Fibroblast of lung (primary cell): ENCODE measurements at places on chromosomes 4 and X.

DNA sequence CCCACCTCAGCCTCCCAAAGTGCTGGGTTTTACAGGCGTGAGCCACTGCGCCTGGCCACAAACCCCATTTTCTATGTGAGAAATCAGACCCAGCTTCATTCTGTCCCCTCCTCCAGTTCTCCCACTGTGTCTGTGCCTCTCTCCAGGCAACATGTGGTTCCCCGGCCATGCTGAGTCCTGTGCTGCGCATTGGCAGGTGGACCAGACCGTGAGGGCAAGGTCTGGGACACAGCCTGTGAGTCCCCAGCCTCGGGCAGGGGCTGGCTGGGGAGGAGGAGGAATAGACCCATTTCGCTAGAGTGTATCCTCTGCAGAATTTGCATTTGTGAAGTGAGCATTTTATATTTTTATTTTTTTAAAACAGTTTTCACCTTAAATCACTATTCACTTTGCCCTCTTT, 21.5 kb upstream of the CLDN24 start:
- DNase-seq = no peak

GRCh38 chrX:134669378-134670098, 11.3 kb upstream of the PLAC1 start:
- DNase-seq = peak; percentile 93

DNA sequence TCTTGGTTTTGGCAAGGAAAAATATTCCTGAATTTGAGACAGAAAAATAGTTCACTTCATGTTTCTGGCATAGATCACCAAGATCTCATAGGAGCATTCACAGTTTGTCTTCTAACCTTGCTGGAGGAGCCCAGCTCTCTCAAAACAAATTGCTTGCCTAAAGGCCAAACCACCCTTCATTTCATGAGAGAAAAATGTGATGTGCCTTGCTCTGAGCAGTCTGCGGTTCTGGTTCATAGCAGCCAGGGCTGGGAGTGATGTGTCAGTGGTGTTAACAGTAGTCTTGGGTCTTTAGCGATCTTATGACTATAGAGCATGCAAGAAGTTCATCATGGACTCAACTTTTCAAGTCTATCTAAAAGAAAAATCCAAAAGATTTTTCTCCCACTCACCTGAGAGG, 183.3 kb downstream of the DCLK2 start:
- DNase-seq = no peak

GRCh38 chr4:34112573-34112972, 2131.7 kb downstream of the ARAP2 start:
- no peak for DNase-seq
